ENCODE measurements at places on chromosomes 1 and 21.

GRCh38 chr1:114328361-114328904 lies 174.8 kb upstream of the SYT6 start:
- DNase-seq = no peak

DNA sequence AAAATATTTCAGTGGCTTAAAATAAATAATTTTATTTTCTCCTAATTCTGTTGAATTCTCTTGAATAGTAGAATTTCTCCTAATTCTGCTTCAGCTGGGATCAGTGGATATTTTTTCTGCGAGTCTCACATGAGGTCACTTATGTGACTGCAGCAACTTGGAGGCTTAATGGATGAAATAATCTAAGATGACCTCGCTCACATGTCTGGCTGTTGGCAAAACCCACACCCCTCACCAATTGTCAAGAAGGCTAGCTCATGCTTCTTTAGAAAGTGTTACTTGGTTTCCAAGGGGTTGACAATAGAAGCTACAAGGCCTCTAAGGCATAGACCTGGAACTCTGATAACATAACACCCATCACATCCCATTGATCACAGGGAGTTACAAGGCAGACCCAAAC lies 156.9 kb upstream of the DPYD start:
- no peak for DNase-seq

DNA sequence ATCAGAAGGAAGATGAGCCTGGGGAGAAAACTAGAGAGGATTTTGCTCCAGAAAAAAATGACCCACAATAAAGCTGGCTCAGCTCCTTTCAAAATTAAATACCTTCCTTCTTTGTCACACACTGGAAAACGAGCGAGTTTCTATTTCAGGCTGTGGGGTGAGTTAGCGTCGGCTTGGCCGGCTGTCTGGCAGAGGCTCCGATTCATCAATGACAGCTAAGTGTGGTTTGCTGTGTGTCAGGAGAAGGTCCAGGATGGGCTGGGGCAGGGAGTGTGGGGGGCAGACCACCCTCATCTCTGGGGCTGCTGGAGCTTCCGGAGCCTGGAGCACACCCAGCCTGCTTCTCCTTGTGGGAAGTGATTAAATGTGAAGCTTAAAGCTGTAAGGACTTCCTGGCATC lies 120.2 kb downstream of the ETS2 start:
- no peak for DNase-seq

- no peak for DNase-seq
Measured at GRCh38 chr1:152946651-152947256, at the start of gene SPRR5. SPRR5 (plus strand) TSS chr1:152947206; CDS start chr1:152948555, 1,349 bp downstream.

DNA sequence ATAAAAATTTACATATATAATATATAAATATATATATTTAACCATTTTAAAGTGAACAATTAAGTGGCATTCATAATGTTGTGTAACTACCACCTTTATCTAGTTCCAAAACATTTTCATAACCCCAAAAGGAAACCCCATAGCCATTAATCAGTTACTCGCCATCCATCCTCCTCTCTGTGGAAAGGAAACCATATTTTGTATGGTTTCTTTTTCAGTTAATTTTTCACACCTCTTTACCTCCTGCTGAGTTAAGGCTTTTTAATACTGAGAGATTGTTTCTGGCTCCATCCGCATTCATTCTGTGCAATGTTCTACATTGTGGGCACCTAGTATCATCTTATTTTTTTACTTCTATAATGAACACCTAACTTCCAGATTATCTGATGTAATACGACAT lies 512.1 kb downstream of the LMO4 start:
- no peak for DNase-seq

DNA sequence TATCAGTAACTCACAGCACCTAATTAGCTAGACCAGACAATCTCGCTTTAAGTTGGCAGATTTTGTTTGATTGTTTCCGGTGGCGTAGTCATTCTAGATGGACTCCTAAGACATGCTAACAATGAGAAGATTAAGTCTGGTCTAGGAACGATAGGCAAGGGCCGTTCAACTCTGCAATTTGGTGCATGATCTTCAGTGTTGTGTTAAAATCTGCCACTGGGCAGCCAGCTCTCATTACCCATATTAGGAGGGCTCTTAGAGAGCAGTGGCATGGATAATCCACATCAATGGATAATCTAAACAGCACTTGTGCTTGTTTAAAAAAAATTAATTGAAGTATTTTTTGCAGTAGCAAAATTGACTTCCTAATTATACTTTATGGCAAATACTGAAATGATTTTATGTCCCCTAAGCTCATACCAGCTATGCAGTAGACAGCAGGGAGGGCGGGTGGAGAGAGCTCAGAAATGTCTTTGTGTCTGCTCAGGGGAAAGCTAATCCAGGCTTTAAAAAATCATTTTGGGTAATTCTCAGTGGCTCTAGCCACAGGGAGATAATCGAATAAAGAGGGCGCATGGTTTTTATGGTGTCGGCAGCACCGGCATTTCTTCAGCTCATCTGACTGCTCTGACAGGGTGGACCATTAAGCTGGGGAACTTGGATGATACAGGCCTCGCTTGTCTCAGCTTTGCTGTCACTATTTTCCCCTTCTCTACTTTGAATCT lies 48.5 kb upstream of the IKBKE start:
- DNase-seq = no peak

- no peak for DNase-seq
Measured at GRCh38 chr1:107829036-107829770, 135.8 kb downstream of the VAV3 start.

GRCh38 chr1:7754234-7754633 lies 16.9 kb upstream of the VAMP3 start:
- DNase-seq = no peak

GRCh38 chr1:94095744-94096469 lies 25.0 kb downstream of the ABCA4 start:
- DNase-seq = no peak

DNA sequence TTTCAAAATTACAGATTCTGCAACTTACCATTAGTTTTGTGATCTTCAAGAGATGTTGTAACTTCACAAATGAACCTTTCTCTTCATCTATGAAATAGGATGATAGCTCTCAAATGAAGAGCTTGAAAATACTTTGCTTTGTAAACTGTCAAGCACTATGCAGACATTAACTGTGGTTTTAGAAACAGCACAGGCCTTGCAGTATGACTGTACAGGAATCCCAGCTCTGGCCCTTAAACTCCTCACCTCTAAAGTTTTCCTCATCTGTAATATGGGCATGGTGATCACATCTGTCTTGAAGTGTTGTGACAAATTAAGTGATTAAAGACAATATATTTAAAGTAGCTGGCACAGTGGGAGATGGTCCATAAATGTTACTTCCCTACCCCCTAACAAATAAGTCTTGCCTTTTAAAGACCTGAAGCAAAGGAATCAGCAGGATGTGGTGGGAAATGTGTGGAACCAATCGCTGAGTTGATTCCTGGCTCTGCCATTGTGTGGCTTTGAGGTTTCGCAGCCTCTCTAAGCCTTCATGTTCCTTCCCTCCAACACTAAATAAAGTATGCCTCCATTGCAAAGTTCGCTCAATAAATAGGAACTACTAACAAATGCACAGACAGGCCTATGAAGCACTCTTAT lies 5.5 kb upstream of the PTP4A2 start:
- DNase-seq = no peak

All from NCI-H187 (cell line).